CD4-positive, alpha-beta T cell treated with Interleukin-1 beta for 1 hour (primary cell): ENCODE measurements at places on chromosomes 7 and 10.
A peak's percentile ranks its signal among the peaks of the same experiment; 100 is the strongest.

DNA sequence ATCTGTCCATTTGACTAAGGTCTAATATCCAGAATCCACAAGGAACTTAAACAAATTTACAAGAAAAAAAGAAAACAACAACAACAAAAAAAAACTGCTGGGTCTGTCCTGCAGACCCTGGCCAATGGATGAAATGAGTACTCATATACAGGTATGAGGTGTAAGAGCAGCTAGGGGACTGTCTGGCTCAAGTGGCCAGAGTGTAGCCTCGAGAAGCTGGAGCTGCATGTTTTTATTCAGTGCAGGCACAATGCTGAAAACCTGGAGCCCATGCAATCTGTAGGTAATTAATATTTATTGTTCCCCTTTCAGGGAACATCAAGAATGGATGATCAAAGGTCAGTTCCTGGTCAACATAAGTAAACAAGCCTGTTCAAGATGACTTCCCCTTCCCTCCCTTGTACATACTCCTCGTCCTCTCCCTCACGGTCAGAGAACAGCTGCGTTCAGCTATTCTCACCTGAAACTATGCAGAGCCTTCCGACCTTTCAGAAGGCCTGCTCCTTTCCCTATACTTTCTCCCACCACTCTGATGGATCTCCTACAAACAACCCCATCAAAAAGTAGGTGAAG, 15.5 kb downstream of the CYP2C19 start:
- no peak for DNase-seq

GRCh38 chr7:108086546-108086945, 43.6 kb downstream of the LAMB4 start:
- DNase-seq = no peak

- DNase-seq = no peak
Observed at GRCh38 chr10:102509387-102509786, 5.6 kb downstream of the SUFU start.

- peak; percentile 17 for DNase-seq
Observed at GRCh38 chr7:24227603-24228359, 56.2 kb upstream of the NPY start.

- DNase-seq = no peak
Observed at GRCh38 chr10:132457328-132458070, 60.5 kb downstream of the PWWP2B start.

DNA sequence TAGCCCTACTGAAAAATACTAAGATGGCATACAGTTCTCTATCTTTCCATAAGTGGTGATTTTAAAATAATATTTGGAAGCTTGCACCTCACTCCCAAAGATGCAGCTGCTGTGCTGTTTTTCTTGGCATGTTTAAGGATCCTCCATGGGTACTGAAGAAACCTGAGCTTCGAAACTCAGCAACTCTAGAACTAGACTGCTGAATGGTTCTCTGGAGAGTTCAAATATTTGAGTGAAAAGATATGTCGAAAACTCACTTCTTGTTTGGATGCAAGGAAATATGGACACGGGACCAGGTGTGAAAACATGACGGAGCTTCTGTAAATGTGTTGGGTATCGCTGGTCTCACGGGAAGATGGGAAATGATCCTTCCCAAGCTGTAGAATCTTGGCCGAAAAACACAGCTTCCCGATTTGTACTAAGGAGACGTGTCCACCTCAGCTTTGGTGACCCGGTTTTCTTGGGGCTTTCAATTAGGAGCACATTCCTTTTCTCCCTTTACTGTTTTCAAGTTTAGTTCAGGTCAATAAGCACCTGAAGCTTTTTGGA, 543.8 kb upstream of the NRP1 start:
- no peak for DNase-seq

- DNase-seq = no peak
Observed at GRCh38 chr10:63247771-63248170, 114.6 kb downstream of the NRBF2 start.

- no peak for DNase-seq
Observed at GRCh38 chr10:34216348-34216945, 598.6 kb downstream of the PARD3 start.

- DNase-seq = no peak
Observed at GRCh38 chr10:92552310-92552709, 21.6 kb downstream of the IDE start.

DNA sequence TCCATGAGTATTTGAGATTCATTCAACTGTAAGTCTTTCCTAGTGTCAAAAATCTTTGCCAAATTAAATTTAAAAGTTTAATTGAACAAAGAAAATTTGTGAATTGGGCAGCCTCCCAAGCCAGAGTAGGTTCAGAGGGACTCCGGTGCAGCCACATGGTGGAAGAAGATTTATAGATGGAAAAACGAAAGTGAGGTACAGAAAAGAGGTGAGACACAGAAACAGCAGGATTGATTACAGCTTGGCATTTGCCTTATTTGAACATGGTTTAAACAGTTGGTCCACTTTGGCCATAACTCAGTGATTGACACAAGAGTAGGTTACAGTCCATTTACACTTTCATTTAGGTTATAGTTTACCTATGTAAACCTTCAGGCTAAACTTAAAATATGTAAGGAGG, 465.8 kb downstream of the ARL4A start:
- no peak for DNase-seq

- no peak for DNase-seq
Observed at GRCh38 chr7:130356876-130357611, 12.4 kb downstream of the CPA5 start.
